ENCODE measurements at places on chromosomes 13 and 19. TPM values are rescaled to one million over a fixed set of nuclear protein-coding genes. Genes with fewer than 3 reads are reported as not detected.

The KLHL1 gene
- not detected for total RNA-seq

GRCh38 chr19:46840498-46840942, 10.1 kb downstream of the AP2S1 start:
- H3K27me3 ChIP-seq = no peaks in the 10 kb centered on the region
- no peak for DNase-seq
- no peak overlapping the region for H3K4me3 ChIP-seq
- no peaks in the 10 kb centered on the region for H3K4me1 ChIP-seq
- H3K27ac ChIP-seq = no peak overlapping the region
- H3K36me3 ChIP-seq = peaks cover 5% of the 10 kb centered on the region

The ZNF568 gene
- total RNA-seq = 15.8 TPM

GRCh38 chr19:14167576-14168138, 31.3 kb upstream of the ASF1B start:
- no peaks in the 10 kb centered on the region for H3K36me3 ChIP-seq
- H3K27ac ChIP-seq = no peak overlapping the region
- H3K4me1 ChIP-seq = no peaks in the 10 kb centered on the region
- no peaks in the 10 kb centered on the region for H3K27me3 ChIP-seq

DNA sequence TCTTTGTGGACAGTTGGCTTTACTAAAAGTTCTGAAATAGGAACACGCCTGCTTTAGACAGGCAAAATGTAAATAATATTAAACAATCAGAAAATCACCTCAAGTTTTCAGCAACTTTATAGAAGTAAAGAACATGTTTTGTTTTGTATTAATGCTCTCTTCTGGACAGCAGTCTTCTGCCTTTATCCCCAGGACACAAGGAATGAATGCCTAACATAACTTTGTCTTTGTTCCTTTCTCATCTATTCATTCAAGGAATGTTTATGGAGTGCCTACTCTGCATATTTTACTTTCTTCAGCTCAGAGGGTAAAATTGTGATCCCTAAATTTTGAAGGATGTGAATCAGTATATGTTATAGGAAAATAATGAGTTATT, 325.4 kb downstream of the FOXO1 start:
- no peak overlapping the region for H3K27ac ChIP-seq
- no peak overlapping the region for H3K4me3 ChIP-seq
- H3K36me3 ChIP-seq = no peaks in the 10 kb centered on the region
- H3K27me3 ChIP-seq = no peaks in the 10 kb centered on the region

All from aorta (tissue), 5 donors.